NCI-H460 (cell line): ENCODE measurements at places on chromosomes 6 and 20.

- DNase-seq, result peak; percentile 1
Observed at GRCh38 chr6:135115834-135116233, 61.2 kb upstream of the HBS1L start.

DNA sequence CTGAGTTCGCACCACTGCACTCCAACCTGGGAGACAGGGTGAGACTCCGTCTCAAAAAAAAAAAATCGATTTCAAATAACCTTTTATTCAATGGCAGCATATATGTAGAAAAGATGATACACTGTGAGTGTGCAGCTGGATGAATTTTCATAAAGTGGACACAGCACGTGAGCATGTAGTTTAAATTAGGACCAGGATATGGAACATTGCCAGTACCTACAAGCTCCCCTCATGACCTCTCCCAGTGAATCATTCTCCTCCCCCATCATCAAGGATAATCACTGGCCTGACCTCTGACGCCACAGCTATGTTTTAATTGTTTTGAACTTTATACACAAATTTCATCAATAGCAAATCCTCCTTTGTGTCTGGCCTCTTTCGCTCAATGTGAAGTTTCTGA, 53.8 kb upstream of the HDAC2 start:
- no peak for DNase-seq

DNA sequence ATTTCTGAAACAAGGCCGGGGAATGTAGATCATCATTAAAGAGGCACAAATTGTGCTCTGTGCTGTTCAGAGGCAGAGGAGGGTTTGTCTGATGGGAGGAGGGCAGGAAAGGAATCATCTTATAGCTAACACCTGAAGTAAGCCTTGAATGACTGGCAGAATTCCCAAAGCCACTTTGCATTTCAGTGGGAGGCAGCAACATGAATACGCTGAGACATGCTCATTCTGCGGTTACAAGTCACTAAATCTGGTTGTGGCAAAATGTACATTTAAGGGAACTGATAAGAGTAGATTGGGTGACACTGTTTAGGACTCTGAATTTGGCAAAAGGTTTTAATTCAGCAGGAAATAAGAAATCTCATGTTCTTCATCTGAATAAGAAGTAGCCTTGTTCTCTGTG, 4.4 kb upstream of the COL19A1 start:
- DNase-seq, result no peak

DNA sequence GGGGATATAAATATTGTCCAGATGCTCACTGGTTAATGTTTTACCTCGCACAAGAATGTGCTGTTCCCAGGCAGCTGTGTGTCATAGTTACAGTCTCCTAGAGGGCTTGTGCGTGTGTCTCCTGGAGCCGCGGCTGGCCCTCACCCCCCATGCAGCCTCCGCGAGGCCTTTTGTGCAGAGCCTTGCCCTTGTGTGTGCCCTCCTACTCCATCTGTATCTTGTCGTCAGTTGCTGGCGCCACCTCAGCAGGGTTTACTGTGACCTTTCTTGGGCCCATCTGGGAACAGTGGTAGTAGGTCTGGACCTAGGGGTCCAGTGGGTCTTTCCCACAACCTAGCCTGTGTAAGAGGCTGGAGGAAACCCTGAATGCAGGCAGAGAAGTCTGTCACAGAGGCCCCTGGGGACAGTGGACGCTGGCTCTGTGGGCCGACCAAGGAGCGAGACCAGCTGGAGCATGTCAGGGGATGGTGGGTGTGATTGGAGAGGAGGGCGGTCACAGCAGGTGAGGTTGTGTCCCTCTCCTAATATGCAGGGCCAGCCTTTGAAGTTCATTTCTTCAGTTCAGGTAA, 35.2 kb downstream of the PPP1R14C start:
- no peak for DNase-seq

DNA sequence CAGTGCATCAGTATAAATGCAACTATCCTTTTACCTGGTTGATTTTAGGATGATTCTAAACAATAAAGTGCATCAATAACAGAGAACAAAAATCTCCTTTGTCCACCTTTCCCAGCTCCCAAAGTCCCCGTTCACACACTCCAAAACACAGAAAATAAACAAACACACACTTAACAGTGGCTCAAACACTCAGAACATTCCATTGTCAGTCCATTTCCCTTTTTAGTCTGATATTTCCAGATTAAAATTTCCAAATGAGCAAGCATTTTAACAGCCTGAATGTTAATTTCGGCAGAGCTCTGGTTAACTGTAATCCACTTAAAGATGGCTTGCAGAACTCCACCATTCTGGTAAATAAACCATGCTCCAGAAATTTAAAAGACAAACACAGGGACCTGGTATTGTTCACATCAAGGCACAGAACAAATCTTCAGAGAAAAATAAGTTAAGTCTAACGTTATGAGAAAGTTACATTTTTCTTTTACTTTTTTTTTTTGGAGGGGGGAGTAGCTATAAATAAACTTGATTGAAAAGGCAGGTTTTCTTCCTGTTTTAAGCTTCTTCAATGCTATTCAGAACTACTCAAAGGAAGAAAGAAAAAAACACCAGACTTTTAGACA, 100.8 kb downstream of the DST start:
- no peak for DNase-seq

GRCh38 chr6:110053395-110054240, 75.5 kb downstream of the GPR6 start:
- peak; percentile 36 for DNase-seq

DNA sequence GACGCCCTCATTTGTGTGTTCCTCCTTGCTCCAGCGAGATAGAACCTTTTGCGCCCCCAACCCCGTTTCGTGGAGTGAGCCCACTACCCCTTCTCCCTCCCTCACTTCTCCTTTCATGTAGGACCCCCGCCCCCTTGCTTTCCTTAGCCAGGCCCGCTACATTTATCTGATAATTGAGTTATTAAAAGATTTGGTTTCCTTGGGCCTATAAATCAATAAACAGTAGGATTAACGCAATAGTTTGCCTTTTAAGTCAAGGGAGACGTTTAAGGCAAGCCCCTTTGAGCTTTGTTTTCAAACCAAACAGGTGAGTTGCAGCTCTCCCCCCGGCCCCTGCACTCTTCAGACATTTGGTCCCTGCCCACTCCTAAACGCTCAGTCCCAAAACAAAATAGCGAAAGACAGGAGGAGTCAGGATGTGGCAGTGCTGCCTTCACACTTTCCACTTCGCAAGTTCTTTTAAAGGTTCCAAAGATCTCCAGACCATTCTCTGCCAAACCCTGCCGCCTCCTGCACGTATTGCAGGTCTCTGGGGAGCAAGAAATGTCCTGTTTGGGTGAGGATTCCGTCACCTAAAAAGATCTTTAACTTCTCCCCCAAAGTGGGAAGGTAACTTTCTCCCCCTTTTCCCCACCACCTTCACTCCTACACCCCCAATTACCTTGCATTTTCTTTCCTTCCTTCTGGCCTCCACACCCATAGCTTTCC, 27.6 kb downstream of the TFAP2B start:
- no peak for DNase-seq

DNA sequence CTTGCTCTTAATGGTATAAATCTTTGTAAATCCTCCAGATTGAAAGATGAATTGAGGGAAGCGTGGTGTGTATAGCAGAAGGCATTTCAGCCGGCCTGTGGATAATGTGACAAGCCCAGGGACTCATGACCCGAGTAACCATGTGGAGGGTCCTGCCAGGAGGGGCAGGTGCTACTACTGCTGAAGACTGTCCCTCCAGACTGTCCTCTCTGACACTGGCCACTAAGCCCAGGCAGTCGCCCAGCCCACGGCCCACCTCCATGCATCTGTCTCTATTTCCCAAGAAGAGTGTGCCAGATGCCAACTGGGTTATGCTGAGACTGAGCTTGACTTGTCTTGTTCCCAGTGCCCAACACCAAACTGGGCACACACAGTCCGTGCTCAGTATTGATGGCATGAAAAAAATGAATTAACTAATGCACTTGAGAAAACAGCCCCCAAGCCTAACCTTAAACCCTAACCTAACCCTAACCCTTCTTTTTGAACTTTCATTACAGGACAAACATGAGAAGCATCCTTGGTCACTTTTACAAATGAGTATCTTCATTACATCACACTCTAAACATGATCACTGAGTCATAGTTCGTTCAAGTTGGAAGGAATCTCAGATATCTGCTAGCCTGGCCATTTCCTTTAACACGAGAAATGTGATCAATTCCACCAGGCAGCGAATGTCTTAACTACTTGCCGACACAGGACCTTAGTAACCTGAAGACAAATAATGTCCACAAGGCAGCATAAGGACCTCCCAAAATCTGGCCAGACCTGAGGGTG, 182.2 kb upstream of the RREB1 start:
- DNase-seq, result no peak

DNA sequence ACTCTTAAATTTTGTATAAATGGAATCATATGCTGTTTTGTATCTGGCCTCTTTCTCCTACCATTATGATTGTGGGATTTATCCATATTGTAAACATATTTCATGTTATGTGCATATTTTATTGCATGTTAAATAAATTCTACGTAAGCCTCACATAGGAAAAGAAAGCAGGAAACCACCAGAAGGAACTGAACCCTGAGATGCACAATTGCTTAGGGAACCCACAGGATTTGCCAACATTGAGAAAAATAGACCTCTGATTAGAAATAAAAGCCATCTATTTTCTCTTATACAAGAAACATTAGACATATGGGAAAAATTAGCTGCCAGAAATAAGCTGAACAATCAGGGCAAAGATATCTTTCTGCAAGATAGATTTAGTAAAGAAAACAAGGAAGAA, 111.2 kb upstream of the CARMIL1 start:
- DNase-seq, result no peak

DNA sequence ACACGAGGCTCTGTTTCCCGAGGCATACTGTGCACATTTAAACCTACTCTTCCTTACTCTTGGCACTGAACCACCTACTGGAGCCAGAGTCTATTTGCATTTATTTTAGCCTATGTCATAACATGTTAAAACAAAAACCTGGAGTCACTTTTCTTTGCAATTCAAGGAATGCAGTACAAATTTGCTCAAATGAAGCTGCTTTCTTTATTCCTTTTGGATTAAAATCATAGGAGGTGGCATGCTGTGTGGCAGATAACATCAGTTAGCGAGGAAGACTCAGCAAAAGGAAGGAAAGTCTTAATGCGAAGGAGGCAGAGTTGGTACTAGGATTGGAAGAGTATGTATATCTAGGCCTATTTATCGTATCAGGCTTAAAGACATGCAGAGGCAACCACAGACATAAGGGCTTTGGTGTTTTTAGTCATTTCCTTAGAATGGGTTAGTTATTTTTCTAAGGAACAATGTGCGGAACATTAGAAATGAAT, 92.9 kb downstream of the SAMD3 start:
- no peak for DNase-seq

- no peak for DNase-seq
Observed at GRCh38 chr6:43727634-43728033, 40.0 kb upstream of the MRPS18A start.

- peak; percentile 50 for DNase-seq
Observed at GRCh38 chr6:16239798-16240123, 1.4 kb downstream of the GMPR start.

GRCh38 chr6:142907544-142907943, 37.4 kb downstream of the HIVEP2 start:
- DNase-seq, result no peak

DNA sequence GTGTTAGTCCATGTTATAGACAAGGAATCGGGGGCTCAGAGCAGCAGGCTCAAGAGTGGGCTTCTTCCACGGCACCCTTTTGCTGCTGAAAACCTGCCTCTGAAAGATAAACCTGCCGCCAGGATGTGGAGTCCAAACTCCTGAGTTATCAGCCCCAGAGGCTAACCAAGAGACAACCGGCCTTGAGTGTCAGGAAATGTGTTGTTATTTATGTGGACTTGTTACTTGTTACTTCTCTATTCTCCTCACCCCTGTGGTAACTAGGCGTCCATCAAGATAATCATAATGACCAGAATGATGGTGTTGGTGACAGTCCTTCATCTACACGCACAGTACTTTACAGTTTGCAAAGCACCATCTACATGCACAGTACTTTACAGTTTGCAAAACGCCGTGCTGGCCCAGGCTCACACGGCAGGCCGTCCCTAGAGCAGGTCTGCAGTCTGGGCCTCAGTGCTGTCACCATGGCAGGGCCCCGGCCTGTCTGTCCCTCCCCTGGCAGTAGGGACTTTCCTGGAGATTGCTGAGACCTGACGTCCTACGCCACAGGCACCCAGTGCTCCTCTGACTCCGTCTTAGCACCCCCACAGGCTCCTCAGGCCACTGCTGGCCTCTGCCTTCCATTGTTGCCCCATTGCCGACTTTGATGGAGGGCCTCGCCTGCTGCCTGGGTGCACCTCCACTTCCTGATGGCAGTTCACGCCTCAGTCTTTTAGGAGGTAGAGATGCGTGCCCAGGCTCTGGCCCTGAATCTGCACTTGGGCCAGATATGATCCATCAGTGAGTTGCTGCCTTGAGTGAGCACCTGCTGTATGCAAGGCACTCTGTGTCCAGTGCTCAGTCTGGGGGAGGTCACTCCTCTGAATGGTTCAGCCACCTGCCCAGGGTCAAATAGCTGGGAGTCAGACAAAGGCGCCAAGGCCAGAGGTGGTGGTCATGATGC, 9.1 kb upstream of the BPIFB4 start:
- no peak for DNase-seq

DNA sequence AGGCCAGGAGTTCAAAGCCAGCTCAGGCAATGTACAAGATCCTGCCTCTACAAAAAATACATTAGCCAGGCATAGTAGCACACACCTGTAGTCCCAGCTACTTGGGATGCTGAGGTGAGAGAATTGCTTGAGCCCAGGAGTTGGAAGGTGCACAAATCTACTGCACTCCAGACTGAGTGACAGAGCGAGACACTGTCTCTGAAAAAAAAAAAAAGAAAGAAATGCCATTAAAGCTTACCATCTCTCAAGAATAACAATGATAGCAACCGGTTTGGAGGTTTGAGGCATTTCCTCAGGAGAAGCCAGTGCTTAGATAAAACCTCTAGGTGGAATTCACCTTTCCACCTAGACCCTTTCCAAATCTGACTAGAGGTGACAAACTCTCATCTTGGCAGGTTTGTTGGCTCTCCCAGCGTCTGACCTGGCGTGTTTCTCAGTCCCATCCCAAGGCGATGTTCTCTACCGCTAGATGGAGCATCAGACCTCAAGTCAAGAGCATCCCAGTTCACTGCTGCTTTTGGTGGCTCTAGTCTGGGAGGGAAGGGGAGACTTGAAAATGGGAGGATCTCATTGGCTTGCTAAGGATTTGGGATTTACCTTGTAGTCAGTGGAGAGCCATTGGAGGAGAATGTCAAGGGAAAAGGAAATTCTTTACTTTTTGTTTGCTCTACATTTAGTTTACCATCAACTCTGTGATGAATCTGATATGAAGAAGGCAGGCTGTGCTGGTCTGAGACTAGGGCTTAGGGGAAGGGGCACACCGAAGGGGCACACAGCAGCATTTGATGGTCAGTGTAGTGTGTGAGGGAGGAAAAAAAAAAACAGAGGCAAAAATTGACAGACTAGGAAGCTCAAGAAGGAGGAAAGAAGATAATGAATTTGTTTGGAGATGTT, 67.9 kb downstream of the NCOA7 start:
- peak; percentile 72 for DNase-seq

DNA sequence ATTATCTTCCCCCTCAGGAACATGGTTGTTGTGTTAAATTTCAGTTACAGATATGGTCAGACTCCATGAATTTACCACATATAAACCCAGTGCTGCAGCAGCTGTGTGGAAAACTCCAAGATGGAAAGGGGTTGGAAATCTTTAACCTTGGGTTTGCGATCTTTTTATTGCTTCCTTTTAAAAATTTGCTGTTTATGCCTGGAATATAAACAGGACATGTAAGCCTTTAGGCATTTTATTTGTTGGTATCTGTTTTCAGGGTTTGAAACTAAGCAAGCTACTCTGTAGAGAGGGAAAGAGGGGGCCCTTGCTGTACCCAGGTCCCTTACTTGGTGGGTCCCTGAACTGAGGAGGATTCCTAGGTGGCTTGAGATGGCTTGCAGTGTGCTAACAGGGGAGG, 778 bp downstream of the PKIG start:
- no peak for DNase-seq

- no peak for DNase-seq
Observed at GRCh38 chr6:151324488-151324825, 66.9 kb downstream of the ZBTB2 start.
